ENCODE measurements at places on chromosomes 11 and 22.

GRCh38 chr11:569158-569885, 6.9 kb upstream of the PHRF1 start:
- no peak for DNase-seq

DNA sequence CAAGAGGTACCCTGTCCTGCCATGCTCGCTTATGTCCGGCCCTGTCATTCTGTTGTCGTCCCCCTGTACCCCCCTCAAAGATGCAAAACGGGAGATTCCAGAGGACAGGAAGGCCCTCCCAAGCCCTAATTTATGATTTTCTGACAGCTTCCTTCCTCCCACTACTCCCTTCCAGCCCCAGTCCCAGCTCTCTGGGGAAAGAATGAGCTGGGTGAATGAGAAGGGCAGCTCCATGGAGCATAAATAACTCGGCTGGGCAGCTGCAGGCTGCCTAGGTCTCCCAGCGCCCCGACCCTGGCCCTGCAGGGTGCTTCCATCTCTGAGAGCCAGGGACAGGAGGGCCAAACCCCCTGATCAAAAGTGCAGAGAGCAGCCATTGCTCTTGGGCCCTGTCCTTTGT, 3.9 kb upstream of the EMID1 start:
- DNase-seq, result no peak

GRCh38 chr22:24094966-24095365, 83.9 kb downstream of the CABIN1 start:
- DNase-seq, result no peak

DNA sequence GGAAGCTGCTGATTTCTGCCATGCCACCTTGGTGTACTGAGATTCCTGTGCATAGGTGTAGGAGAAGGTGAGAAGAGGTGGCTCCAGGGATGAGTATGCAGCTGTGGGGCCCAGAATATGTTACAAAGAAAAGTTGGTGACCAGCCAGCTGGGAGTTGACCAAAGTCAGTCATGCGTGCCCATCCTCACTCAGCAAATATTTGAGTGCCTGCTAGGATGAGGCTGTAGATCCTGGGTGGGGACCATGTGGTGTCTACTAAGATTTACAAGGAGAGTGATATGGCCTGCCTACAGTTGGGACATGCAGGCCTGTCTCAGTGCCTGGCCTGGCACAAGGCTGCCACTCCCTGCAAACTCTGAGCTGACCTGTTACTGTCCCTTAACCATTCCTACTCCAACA, 19.4 kb downstream of the RNF185 start:
- no peak for DNase-seq

- no peak for DNase-seq
Observed at GRCh38 chr11:86396396-86396795, 21.7 kb downstream of the CCDC81 start.

DNA sequence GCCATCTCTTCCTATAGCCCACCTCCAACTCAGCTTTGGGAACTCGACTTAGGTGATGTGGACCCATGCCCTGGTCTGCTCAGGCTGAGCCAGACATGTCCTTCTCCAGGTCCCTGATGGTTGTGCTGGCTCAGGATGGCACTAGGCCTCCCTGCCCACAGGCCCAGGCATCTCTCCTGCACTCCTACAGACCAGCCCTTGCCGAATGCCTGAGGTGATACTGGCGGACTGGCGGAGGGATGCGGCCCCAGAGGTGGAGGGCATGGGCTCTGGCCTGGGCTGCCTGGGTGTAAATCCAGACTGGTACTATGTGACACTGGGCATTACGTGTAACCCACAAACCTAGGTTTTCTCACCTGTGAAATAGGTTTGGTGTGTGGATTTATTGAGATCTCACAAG, 352.8 kb downstream of the SHANK2 start:
- no peak for DNase-seq

GRCh38 chr11:113876074-113876797, 864 bp upstream of the USP28 start:
- no peak for DNase-seq

DNA sequence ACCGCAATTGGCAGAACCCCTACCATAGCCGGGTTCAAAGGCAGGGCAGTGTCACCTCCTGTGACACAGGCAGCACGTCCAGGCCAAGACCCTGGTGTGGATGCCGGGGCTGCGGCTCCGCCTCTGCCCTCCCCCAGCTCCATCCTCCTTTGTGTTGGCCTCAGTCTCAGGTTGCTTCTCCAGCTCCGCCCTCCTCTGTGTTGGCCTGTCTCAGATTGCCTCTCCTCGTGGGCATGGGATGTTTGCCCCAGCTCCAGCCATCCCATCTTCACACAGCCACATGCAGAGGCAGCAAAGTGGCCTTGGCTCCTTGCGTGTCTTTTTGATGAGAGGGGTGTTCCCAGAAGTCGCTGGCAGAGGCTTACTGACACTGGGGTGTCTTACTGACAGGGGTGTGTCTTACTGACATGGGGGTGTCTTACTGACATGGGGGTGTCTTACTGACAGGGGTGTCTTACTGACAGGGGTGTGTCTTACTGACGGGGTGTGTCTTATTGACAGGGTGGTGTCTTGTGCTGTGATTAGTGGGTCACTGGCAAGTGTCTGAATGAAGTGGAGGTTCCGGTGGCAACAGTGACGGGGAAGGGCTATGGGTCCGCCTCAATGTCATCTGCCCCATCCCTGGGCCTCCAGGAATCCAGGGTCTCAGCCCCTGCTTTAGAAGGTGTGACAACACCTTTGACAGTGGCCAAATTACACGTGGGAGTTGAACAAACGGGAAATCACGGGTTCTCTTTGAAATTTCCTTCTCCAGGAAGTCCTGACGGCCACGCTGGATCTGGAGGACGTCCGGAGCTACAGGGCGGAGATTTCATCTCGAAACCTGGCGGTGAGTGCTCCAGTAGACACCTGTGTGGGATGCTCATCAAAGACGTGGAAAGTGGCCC, 24.9 kb downstream of the NADSYN1 start:
- DNase-seq, result no peak

- no peak for DNase-seq
Observed at GRCh38 chr11:61742391-61742790, 10.0 kb upstream of the MYRF start.

GRCh38 chr11:3982431-3982830, 112.2 kb upstream of the RRM1 start:
- no peak for DNase-seq

GRCh38 chr11:72482211-72482812, 48.0 kb upstream of the CLPB start:
- peak; percentile 60 for DNase-seq

DNA sequence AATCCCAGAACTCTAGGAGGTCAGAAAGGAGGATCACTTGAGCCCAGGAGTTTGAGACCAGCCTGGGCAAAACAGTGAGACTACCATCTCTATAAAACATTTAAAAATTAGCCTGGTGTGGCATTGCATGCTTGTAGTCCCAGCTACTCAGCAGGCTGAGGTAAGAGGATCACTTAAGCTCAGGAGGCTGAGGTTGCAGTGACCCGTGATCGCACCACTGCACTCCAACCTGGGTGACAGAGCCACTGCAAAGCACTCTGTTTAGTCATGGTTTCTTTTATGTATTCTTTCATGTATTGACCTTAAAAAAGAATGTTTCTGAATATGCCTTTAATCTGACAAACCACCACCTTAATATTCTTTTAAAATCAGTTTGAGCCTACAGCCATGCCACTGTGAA, 52.2 kb downstream of the BIRC2 start:
- no peak for DNase-seq

DNA sequence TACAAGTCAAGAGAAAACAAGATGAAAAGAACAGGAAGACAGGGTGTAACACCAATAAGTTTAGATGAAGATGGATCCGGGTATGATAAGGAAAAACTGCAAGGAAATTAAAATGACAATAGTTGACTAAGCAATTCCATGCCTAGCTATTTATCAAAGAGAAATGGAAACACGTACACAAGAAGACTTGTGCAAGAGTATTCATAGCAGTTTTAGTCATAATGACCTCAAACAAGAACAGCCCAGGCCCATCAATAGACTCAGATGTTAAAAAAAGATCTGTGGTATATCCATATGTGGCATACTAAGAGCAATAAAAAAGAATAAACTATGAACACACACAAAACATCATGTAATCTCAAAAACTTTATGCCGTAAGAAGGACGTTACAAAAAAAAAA, 33.2 kb downstream of the SLC5A12 start:
- no peak for DNase-seq

DNA sequence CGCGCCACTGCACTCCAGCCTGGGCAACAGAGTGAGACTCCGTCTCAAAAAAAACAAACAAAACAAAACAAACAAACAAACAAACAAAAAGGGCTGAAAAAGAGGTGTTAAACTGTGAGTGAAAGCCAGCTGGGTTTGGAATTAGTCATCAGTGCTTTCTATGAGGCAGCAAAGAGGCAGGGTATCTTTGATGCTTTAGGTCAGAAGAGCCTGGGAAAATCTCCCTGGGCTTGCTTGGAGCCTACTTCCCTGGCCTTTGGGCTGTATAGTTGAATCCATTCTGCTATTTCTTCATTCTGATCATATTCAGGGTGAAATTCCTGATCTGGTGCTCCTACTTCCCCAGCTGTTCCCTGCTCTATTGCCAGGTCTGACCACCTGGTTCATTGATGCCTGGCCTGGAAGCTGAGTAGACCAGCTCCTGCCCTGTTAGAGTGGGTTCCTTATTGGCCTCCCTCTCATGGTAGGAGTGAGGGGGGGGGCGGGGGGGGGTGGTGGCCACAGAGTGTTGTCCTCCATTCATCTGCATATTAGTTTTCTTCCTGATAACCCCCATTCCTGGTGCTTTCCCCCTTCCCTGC, 65.6 kb downstream of the INSC start:
- no peak for DNase-seq

DNA sequence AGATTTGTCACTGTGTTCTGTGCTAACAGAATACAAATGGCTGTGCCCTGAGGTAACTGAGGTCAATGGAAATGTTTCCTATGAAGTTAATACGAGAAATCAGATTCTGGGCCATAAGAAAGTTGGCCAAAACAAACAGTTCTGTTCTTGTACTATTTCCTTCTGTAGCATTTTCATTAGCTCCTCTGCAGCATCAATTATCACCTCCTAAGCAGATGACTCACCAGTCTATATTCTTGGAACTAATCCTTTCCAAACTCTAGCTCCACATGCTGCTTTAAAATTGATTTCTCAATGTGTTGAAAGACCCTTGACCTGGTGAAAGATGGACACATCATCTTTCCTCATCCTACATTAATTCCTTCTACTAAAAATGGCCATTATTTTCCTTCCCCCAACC, 736.0 kb downstream of the NELL1 start:
- DNase-seq, result no peak

GRCh38 chr11:123103326-123103980, 41.5 kb upstream of the HSPA8 start:
- peak; percentile 78 for DNase-seq

- DNase-seq, result no peak
Observed at GRCh38 chr11:128455766-128456165, 131.6 kb downstream of the ETS1 start.

GRCh38 chr11:44006917-44007361, 40.8 kb upstream of the ACCSL start:
- DNase-seq, result no peak

GRCh38 chr11:128190312-128190711, 397.0 kb downstream of the ETS1 start:
- DNase-seq, result no peak

All from fibroblast of the conjunctiva (primary cell).